ENCODE measurements at places on chromosomes 11 and 22.

DNA sequence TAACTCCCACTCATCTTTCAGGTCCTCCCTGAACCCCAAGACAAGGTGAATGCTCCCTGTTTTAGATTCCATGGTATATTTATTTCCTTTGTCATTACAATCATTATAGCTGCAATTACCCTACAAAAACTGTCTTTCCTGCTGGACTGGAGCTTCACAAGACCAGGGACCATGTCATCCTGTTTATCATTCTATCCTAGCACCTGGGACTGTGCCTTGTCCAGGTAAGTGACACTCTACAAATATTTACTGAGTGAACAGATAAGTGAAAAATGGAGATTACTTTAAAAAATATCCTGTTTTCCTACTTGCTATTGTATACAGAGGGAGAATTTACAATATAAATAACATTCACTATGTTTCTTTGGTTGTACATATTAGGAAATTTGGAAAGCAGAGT is 22.5 kb upstream of the ELF5 start:
- no peak for DNase-seq

GRCh38 chr11:9347100-9347499 is 32.7 kb upstream of the TMEM41B start:
- DNase-seq: no peak

DNA sequence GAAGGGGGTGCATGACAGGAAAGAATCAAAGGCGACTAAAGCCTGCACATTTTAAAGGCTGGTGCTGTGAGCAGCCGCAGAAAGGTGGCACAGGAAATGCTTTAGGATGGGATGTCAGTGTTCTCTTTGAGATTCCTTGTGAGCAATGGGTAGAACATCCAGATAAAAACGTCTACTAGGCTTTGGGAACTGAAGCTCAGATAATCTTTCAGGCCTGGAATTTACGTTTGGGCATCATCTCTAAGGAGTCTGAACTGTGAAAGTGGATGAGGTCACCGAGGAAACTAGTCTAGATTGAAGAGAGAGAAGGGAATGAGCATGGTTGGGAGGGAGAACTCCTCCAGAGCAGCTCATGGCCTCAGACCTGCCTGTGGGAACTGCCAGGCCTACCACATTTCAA is 65.7 kb downstream of the FLI1 start:
- peak; percentile 80 for DNase-seq

GRCh38 chr11:15927196-15927863 is 429.0 kb downstream of the SOX6 start:
- no peak for DNase-seq

DNA sequence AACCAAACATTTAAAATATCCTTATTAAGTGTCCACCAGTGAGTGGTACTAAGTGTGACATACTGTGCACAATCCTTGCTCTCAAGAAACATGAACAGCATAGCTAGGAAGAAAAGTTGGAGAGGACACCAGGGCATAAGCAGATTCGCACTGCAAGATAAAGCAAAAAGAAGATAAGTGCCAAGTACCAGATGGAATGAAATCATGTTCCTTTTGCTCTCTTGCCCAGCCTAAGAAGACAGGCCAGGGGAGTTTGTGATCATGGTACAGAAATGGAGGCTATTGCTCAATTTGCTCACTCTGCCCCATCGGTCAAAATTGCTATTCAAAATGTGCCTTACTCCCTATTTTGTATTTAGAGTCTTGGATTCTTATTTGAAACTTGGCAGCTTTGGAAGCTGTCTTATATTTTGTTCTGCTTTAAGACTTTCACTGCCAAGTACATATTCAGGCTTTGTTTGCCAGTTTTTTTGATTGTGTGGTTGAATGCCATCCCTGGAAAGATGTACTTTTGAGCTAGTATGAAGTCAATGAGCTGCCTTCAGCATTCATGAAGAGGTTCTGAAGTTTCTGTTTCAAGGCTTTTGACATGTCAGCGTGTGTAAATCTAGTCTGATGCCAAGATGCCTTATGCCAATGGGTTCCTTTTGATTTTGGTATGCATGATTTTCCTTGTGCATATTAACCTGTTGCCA is 90.3 kb downstream of the PAX6 start:
- DNase-seq: no peak

DNA sequence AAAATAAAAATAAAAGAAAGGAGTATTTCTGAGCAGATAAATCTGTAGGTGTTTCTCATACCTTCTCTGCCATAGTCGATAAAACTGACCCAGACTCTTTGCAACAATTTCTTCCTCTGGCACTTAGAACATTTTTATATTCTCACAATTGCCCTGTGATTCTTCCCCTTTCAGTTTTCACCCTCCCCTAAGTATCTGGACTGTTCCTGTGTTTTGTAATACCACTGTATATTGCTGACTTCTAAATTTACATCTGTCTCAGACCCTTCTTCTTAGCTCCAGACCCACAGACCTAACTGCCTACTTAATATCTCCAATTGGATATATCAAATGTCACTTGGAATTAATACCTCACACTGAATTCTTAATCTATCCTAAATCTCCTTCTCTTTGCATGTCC is 133.4 kb upstream of the DDI1 start:
- DNase-seq: no peak

Measured in fibroblast of skin of scalp (primary cell).